Activated CD4-positive, alpha-beta T cell treated with anti-CD3 and anti-CD28 coated beads, Interleukin-2, amount 50 U/mL, for 4 hours (primary cell): ENCODE measurements at places on chromosomes 11 and 22.

DNA sequence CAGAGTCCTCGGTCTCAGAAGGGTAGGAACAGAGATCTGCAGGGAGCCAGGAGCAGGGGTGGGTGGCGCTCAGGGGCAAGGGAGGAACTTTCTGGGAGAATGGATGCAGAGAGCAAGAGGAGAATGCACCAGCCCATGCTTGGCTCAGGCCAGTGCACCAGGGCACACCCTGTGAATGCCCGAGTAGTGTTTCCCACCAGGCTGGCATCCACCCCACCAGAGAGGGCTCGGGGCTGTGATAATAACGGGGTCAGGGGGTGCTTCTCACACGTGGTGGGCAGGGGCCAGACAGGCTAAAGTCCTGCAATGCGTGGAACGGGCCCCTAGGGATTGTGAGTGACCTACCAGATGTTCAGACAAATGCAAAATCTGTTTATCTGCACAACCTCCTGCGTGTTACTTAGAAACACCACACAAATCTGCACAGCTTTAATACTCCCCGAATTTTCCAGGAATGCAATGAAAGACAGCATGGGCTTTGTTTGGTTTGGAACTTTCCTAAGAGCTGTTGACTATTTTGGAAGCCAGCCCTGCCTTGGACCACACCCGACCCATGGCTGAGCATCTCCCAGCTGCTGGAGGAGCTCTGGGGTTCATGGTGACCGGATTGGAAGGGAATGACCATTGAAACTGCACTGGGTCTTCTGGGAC lies 368.3 kb downstream of the SHANK2 start:
- no peak for DNase-seq

GRCh38 chr11:83124636-83125424 lies 32.1 kb upstream of the PCF11 start:
- no peak for DNase-seq

DNA sequence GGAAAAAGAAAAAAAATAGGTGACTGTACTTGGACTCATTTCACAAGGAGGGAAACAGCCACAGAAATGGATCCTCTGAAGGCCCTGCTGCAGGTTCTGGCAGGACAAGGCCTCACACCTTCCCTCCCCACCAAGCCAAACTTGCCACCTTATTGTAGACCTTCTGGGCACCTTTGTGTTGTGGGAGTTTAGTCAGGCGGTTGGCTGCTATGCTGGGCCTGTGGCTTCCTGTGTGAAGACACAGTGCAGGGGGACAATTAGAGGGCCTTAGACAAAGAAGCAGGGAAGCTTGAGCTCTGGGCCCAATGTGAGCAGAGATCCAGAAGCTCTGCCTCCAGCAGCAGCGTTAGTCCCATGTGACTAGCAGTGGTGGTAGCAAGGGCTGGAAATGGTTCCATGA lies 4.2 kb downstream of the RAB1B start:
- DNase-seq: no peak

DNA sequence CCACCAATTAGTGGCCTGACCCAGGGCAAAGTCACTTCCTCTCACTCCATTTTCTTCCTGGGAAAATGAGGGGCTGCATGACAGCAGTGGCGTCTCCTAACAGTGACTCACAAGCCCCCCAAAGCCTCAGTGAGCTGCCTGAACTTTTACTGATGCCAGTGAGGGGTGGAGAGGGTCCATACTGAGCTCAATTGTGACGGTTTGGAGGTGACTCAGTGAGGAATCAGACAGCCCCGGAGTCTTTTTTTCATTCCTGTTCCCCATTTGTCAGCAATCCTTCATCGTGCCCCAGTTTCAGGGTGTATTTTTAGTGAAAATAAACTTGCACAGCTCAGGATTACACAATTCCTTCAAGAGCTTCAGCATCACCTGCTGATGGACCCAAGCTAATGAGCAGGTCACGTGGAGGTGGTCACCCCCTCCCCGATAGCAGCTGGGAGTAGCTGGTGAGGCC lies 30.1 kb upstream of the RASD2 start:
- DNase-seq: no peak

DNA sequence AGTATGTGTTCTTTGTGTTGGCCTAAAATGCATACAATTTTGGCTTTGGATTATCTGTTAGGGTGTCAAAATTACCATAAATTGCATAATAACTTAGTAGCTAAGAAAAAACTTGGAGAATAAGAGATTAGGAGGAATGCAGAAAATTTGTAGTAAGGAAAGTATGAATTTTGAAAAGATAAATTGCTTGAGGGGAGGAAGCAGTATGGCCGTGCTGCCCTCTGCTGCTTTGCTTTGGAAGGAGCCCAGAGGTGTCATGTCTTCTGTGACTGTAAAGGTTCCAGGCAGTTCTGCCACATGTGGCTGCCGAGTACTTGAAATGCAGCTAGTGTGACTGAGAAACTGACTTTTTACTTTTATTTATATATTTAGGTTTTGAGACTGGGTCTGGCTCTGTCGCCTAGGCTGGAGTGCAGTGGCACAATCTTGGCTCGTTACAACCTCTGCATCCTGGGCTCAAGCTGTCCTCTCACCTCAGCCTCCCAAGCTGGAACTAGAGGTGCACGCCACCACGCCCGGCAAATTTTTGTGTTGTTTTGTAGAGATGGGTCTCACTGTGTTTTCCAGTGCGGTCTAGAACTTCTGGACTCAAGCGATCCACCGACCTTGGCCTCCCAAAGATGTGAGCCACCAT lies 1.8 kb downstream of the ADSL start:
- peak; percentile 64 for DNase-seq

DNA sequence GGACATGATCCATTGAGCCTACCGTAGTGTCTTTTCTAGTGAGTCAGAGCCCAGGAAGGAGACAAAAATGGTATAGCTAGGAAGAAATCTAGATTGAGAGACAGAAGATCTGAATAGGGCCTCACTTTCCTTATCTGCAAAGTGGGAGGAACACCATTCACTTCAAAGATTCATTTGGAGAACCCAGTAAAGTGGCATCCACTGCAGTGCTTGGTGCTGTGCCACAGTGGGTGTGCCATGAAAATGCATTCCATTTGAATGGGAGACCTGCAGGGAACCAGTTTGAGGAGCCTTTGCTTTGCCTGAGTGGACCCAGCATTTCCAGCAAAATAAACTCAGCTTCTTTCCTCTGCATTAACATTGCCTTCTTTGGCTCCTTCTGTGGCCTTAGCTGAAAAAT lies 470.5 kb upstream of the CADM1 start:
- no peak for DNase-seq

DNA sequence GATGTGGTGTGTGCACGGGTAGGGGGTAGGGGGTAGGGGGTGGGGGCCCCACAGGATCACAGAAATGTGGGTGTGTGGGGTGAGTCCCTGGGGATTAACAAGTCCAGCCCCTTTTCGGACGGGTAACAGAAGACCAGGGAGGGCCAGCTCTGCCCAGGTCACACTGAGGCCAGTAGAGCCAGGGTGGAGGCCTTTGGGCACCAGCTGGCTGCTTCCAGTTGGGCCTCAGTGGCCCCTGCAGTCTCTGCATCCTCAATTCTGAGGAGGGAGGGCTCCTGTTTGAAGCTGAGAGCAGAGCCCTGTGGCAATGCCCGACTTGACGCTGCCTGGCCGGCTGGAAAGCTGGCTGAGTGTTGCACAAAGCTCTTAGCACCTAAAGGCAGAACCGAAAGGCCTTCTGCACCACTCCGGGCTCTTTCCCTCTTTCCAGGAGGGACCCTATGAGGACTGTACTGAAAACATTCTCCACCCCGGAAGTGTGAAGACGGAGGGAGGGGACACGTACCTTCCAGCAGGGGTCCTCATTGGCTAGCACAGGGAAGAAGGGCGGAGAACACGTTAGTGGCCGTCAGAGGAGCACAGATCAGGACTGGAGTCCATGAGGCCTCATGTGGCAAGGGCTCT lies 120.4 kb downstream of the PHF21B start:
- DNase-seq: no peak

DNA sequence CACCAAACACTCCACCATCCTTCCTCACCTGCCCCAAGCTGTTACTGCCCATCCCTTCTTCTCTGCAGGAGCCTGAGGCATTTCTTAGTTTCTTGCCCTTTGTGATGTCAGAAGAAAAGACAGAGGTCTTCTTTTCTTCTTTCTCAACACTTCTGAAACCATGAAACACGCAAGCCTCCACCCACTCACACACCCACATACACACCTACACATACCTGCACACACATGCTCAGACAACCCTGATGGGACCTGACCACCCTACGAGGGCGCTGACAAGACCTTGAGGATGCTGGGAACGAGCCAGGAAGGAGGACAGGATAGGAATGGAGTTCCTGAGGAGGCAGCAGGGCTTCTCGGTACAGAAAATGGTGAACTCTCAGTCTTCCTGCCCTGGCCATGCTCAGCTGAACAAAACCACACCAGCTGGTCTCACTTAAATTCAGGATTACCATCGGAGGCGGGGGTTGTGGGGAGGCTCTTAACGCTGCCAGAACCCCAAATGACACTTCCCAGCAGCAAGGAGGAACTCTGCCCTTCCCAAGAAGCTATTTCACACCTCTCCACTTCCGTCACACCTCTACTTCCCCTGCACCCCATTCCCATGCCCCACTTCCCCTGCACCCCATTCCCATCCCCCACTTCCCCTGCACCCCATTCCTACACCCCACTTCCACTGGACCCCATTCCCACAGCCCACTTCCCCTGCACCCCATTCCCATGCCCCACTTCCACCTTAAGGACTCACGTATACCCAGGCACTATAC lies 41.0 kb downstream of the CSF2RB start:
- DNase-seq: no peak

DNA sequence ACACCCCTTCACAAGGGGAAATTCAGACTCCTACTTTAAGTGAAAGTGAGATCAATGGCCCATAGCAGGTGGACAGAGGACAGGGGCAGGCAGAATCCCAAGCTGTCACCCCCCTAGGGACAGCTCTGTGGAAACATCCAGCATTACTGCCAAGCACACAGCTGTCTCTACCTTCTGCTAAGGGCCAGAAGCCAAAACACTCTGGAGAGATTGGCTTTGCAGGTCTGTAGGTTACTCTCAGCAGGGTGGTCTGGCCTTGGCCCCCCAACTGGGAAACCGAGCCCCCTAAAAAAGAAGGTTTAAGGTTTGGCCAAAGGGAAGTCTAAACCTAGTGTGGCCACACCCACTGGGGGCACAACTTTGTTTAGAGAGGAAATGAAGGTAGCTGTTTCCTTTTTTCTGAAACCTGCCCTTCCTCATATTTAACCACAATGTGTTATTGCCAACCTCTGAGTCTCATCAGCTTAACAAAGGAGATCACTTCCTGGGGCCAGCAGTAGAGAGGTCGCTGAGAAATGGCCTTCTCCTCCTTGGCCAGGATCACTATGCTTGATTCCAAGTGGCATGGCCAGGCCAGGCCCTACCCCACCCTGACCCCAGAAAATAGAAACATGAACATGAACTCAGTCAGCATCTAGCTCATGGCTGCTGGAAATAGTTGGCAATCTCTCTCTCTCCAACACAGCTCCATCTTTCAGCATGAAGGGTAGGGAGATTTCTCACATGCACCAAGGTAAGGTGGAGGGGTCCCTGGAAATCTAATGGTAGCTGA lies 25.9 kb upstream of the SCARF2 start:
- DNase-seq: peak; percentile 23

- no peak for DNase-seq
These were observed 1.3 kb downstream of the TEF start for GRCh38 chr22:41383085-41383484.

DNA sequence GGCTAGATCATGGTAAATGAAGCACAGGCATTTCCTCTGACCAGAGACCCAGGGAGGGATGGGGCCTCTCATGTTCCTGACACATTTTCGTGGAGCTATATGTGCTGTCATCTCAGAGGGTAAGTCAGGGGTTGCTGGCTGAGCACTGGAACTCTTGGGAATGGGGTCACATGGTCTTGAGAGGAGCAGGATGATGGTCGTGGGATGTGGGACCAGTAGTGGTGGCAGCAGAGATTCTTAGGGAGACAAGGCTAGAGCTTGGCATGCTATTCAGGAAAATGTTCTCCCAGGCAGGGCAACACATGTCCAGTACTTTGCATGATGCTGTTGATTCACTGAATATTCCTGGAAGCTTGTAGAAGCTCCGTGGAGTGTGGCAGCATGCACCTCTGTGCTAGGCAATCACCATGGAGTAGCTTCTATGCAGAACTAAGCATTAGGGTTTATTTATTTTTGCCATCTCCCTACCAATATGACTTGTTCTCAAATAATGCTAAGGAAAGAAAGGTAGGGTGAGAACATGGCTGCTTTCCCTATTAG lies 31.4 kb upstream of the TTC12 start:
- DNase-seq: no peak

GRCh38 chr11:62514151-62514550 lies 32.5 kb downstream of the AHNAK start:
- DNase-seq: no peak

DNA sequence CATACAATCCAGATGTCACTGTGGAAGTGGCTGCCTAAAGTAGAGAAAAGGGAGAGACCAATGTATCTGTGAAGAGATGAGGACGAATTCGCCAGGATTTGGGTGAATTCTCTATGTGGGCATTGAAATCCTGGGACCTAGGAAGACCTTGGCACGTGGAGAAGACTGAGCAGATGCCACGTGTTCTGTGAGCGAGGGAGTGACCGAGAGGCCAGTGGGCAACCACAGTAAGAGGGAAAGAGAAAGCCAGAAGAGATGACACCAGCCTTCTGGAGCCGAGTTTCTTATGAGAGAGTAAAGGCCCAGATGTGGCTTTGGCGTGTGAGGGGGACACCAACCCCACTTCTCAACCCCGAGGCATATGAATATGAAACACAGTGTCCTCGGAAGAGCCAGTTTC lies 228.1 kb downstream of the BUD13 start:
- DNase-seq: no peak

DNA sequence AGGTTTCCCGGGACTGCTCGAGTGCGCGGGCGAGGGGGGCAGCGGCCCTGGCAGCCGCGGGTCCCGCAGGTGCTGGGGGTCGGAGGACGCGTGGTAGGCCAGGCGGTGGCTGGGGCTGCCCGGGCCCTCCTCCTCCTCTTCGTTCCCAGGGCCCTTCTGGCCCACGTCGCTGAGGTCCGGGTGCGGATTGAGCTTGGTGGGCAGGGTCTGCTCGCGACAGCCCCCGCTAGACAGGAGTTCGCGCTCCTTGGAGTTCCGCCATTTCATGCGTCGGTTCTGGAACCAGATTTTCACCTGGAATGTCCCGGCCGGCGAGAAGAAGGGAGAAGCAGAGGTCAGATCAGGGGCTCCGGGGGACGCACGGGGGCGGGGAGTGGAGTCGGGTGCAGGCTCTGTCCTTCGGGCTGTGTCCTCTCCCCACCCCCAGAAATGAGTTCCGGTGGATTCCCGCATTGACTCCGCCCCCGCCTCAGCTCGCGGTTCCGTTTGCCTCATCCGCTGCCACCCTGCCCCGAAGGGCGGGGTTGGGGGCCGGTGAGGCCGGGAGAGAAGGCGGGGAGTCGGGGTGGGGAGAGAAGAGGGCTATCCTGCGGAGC lies 3.9 kb downstream of the DBX1 start:
- peak; percentile 47 for DNase-seq

- no peak for DNase-seq
These were observed 22.8 kb upstream of the GCAT start for GRCh38 chr22:37784829-37785495.

GRCh38 chr22:46588279-46589140 lies 31.7 kb upstream of the GRAMD4 start:
- no peak for DNase-seq

GRCh38 chr11:65872586-65873317 lies at the start of gene EFEMP2:
EFEMP2 (minus strand) TSS chr11:65872800; CDS start chr11:65872354, 446 bp downstream.
- no peak for DNase-seq

DNA sequence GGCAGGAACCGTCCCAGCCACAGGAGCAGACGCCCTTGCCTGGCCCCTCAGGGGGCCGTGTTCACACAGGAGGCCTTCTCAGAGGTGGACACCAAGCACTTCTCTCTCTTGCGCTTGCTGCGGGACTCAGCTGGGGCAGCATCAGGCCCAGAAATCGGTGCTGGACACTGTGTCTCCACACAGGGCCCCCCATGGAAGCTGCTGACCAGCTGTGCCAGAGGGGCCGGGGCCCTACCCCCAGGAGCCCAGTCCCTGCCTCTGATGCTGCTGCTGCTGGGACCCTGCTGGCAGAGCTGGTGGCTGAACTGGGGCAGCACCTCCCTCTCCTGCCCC lies 4.0 kb downstream of the PLXNB2 start:
- no peak for DNase-seq
